Stimulated activated effector memory CD8-positive, alpha-beta T cell treated with anti-CD3 and anti-CD28 coated beads, Interleukin-12 subunit alpha, Interleukin-12 subunit beta, amount 100 ng/mL, for 72 hours (primary cell): ENCODE measurements at places on chromosomes 13 and 19.

GRCh38 chr13:108944760-108945159 is 315.3 kb downstream of the MYO16 start:
- no peak for DNase-seq

DNA sequence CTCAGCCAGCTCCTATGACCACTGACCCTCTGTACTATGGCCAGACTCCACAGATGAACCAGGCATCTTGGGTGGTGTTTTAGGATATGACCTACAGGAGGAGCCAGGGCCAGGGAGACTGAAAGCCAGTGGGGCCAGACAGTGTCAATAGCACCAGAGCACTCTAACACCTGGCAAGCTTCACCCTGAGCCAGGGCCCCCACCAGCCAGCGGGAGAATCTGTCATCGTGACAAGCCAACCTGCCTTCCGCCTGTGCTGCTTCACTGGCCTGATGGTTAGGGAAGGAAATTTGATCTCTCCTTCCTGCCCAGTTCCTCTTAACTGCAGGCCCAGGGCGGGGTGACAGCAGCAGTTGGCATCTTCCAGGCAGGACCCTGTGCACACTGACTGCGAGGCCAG is 222.4 kb downstream of the UQCRFS1 start:
- DNase-seq = no peak

DNA sequence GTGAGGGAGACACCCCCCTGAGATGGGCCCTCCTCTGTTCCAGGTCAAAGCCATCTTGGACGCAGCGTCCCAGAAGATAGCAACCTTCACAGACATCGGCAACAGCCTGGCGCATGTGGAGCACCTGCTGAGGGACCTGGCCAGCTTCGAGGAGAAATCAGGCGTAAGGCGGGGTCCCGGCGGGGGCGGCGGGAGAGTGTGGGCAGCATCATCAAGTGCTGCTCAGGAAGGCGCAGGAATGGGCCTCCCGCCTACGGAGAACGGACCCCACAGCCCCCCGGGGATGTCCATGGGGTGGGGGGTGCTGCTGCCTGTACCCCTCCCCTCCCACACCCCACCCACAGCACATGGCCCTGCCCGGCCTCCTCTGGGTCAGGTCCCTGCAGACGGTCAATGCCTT is 31.2 kb upstream of the F7 start:
- DNase-seq = no peak

DNA sequence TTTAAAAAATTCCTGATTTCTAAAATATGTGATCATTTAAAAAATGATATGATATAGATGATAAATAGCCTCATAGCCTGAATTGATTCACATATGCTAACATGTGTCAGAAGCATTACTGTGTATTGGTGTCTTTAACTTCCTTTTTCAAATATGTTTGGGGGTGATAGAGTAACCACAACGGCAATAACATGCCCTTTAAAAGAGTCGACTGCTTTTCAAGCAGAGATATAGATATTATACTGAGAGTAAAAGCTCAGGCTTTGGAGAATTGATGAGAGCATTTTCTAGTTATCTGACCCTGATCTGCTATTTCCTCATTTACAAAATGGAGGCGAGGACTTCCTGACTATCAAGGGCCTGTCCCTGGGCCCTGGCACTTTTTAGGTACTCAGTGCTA is 260.5 kb downstream of the DCT start:
- no peak for DNase-seq

DNA sequence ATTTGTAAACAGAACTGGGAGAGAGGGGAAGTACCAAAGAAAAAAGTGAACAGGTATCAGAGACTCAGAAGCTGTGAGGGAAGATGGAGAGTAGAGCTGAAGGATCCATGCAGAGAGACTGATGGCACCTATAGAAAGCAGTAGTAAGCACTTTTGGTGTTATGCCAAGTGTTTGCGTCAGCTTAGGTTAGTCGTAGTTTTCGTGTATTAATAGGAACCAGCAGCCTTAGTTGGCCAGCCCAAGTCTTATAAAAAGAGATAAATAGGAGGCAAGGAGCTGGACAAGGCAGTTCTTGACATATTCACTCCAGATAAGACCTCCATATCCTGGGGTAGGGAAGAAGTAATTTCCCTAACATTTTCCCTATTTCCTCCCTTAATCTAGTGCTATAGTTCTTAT is 214.2 kb downstream of the OXGR1 start:
- no peak for DNase-seq

DNA sequence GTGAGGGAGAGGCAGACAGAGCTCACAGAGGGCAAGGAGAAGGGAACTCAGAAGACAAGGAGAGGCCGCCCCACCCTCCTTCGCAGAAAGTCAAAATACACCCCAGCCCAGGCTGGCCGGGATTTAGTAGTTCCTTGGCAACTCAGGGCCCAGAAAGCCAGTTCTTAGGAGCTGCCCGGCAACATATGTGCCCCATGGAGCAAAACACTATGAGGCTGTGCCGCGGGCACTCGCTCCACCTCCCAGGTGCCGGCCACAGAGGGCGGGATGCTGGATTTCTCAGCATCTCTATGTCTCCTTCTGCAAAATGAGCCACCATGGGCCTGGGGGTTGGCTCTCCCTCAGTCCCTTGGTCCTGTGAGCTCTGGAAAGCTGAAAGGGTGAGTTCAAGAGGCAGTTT is 93.8 kb upstream of the CACNA1A start:
- DNase-seq = no peak

- no peak for DNase-seq
Observed at GRCh38 chr19:56810260-56810659, 30.3 kb downstream of the PEG3 start.

DNA sequence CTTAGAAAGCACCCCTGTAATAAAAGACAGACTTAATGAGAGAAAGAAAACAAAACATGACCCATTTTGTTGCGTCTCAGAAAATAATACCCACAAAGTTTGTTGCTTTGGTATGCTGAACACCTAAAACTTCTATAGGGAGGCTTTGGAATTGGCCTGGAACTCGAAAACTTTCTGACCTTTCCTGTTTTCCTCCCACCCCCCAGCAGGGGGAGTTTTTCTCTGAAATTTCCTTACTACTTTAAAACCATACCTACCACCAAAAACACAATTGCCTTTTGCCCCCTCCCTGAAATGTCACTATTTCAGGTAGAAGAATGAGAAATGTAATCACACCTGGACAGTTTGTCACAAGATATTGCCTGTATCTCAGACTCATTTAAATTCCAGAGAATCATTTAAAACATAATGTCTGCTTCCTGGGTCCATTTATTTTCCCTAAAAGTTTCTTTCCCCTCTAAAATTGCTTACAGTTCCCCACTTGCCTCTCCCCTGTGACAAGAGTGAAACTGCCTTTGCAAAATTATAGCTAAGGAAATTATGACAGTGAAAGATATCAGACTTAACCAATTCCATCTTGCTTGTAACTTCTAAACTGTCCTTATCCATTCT is 2700.2 kb downstream of the PCDH9 start:
- no peak for DNase-seq

GRCh38 chr19:30269638-30270037 is 102.5 kb upstream of the ZNF536 start:
- no peak for DNase-seq

GRCh38 chr19:41249707-41250423 is 14.3 kb upstream of the HNRNPUL1 start:
- DNase-seq = no peak

DNA sequence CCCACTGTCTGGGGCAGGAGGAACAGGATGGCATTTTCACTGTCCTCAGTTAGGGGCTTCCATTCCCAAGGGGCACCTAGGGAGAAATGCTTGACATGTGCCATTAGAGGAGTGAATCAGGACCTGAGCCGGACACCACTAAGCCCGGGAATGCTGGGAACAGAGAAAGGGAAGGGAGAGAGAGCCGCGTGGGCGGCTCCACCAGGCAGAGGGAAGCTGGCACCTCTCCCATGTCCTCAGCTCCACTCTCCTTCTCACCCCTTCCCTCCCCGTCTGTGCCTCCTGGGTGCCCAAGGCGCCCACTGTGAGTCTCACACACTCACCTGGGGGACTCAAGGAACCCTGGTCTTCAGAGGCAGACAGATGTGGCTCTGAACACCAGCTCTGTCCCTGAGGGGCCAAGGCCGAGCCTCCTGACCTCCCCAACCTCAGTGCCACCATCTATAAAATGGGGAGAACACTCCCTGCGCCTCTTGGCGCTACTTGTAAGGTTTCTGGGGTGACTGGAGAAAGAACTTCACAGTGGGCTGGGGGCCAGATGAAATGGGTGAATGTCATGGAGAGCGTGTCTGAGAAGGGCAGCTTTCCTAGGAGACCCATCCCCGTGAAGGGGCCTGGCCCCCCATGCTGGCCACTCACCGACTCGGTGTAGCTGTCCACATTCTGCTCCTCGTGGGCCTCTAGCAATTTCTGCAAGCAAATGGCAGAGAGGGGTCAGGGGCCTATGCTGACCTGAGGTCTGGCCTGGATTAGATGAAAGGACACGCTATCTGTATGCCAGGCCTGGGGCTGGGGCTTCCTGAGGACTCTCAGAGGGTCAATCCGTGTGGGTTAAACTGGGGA is 5.3 kb upstream of the KPTN start:
- DNase-seq = no peak

DNA sequence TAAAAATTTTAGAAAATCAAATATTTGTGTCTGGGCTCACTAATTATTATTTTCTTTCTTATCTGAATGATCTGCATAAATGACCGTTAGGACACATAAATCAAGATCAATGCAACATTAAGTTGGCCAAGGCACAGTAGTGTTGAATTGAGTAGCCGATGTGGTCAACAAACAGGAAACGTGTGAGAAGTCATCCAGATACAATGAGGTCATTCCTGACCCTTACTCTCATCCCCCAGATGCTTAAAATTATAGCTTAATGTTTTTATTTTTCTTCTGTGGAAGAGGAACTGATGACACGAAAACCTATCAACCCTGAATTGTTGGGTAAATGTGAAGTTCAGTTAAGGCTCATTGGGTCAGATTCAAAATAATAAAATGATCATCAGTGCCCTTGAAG is 222.9 kb downstream of the RFC3 start:
- no peak for DNase-seq

DNA sequence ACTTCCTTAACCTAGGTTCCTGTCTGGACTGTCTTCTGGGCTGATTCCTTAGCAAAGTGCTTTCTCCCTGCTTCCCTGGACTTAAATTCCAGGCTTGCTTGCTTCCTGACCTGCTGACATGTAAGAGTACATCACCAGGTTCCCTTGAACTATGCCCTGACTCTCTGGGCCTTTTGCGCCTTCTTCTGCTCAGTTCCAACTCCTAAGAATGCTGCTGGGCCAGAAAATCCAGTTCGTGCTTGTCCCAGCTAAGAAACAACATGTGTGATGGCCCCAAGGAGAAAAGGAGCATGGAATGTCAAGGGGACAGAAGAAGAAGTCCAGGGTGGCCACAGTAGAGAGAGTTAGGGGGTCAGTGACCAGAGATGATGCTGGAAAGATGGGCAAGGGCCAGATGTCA is 42.6 kb upstream of the MBNL2 start:
- no peak for DNase-seq

GRCh38 chr13:40031031-40031430 is 375.6 kb downstream of the COG6 start:
- no peak for DNase-seq

- DNase-seq = no peak
Observed at GRCh38 chr13:75393839-75394520, 88.0 kb downstream of the TBC1D4 start.

GRCh38 chr19:45929247-45929646 is 14.7 kb upstream of the NANOS2 start:
- no peak for DNase-seq

DNA sequence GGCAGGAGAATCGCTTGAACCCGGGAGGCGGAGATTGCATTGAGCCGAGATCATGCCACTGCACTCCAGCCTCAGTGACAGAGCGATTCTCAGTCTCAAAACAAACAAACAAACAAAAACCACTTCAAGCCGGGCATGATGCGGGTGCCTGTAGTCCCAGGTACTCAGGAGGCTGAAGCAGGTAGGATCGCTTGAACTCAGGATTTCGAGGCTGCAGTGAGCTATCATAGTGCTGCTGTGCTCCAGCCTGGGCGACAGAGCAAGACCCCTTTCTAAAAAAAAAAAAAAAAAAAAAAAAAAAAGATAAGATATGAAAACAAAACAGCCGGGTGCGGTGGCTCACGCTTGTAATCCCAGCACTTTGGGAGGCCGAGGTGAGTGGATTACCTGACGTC is 12.9 kb downstream of the PPP1R14A start:
- DNase-seq = no peak

- no peak for DNase-seq
Observed at GRCh38 chr13:23516190-23516589, 54.0 kb upstream of the TNFRSF19 start.

DNA sequence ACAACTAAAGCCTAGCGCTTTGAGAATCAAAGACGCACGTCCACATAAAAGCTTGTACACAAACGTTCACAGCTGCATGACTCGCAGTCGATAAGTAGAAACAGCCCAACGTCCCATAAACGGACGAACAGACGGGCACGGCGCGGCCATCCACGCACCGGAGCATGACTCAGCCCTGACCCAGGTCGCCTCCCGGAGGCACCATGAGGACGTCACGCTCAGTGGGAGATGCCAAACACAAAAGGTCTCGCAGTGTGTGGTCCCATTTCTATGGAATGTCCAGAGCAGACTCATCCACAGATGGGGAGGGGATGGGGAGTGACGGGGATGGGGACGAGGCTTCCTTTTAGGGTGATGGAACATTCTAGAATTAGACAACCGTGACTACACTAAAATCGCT is 9.4 kb downstream of the POLRMT start:
- no peak for DNase-seq

GRCh38 chr19:52734331-52734892 is 432 bp downstream of the ZNF611 start:
- DNase-seq = peak; percentile 50

DNA sequence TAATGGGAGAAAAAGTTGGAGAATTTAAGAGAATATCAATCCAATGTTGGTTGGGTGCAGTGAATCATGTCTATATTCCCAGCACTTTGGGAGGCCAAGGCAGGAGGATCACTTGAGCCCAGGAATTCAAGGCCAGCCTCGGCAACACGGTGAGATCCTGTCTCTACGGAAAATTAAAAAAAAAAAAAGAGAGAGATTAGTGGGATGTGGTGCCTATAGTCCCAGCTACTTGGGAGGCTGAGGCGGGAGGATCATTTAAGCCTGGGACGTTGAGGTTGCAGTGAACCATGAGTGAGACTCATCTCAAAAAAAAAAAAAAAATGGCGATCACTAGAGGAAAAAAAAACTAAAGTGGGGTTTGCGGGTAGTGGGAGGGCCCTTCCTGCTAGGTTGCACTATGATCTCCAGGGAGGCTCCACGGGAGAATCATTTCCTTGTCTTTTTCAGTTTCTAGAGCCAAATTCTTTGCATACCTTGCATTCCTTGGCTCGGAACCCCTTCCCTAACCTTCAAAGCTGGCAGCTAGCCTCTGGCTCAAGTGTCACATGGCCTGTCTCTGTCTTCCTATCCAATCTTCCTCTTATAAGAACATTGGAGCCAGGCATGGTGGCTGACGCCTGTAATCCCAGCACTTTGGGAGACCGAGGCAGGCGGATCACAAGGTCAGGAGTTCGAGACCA is 5.8 kb upstream of the ERCC2 start:
- DNase-seq = no peak

DNA sequence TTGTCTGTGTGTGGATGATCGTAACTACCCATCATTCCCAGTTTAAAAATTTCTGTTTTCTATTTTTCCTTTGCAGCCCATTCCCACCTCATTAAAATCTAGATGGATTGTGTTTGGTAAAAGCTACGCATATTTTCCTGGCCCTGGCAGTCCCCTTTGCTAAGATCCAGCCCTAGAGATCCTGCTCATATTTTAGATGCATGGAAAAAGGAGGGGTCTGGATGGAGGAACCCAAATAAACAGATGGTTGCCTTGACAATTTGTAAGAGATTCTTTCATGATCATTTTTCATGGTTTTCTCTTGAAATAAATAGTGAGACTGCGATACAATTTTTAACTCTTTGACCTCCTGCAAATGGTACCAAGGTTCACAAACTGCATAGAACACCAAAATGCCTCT is 174.4 kb downstream of the SLC7A1 start:
- no peak for DNase-seq
